ENCODE measurements at places on chromosomes 4 and X.

DNA sequence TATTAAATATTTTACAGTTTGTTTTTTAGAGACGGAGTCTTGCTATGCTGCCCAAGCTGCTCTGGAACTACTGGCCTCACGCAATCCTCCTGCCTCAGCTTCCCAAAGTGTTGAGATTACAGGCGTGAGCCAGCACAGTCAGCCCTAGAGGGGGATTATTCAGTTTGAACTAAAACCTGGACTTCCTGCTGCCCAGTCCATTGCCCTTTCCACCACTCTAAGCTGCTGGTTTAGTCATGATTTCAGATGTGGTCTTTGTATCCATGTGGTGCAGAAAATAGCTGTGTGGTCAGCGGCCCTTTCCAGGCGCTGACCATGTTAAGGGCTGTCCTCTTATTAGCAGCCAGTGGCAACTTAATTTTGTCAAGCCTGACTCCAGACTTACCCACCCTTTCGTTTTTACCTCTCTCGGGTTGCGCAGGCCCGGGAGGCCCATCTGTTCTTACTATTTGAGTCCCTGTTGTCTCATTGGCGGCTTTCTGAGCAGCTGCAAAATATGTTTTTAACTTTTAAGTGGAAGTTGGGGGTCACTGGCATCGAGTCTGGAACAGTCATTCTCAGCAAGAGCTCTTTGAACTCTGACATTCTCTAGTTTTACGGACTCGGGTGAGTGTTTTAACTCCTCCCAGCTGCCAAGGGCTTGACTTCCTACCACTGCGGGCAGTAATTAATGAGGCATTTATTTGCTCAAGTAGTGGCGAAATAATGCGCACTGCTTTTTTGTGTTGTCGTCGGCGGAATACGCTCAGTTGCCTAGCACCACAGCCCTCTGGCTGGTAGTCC is 773 bp upstream of the VMA21 start:
- DNase-seq, result peak; percentile 59

DNA sequence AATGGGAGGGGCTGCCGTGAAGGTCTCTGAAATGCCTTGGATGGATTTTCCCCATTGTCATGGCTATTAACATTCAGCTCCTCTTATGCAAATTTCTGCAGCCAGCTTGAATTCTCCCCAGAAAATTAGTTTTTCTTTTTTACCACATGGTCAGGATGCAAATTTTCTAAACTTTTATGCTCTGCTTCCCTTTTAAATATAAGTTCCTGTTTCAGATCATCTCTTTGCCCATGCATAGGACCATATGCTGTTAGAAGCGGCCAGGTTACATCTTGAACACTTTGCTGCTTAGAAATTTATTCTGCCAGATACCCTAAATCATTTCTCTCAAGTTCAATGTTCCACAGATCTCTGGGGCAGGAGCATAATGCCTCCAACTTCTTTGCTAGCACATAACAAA is 13.8 kb upstream of the CLDN34 start:
- DNase-seq, result no peak

DNA sequence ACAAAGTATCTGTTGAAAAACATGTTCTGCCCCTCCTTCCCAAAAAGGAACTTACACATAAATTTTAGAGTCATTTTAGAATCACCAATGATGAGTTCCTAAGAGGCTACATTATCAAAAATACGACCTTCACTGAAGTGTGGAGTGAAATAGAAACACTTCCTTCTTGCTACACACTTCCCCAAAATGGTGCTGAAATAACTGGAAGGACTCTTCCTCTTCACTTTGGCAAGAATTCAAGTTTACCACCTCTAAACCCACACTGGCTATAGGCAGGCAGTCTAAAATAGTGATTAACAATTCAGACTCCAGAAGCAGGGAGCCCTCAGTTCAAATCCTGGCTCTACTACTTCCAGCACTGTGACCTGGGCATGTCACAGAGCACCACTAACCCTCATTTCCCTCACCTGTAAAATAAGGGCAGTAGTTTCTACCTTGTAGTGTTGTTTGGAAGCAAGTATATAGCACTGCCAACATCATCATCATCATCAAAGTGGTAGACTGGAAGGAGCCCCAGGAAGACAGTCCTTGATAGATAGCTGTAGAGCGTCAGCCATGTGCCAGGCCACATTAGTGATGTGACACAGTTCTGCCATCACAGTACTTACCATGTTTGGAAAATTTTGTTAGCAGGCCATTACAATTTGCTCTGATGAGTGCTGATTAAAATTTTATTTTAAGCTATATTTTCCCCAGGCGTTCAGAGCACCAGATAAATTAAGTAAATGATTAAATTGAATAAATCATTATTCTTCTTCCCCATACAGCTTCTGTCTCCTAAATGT is 103.3 kb downstream of the PARM1 start:
- DNase-seq, result no peak

- DNase-seq, result no peak
Observed at GRCh38 chrX:150197388-150197787, 165.7 kb upstream of the MAMLD1 start.

- DNase-seq, result peak; percentile 60
Observed at GRCh38 chrX:132491191-132491590, 2.4 kb upstream of the MBNL3 start.

DNA sequence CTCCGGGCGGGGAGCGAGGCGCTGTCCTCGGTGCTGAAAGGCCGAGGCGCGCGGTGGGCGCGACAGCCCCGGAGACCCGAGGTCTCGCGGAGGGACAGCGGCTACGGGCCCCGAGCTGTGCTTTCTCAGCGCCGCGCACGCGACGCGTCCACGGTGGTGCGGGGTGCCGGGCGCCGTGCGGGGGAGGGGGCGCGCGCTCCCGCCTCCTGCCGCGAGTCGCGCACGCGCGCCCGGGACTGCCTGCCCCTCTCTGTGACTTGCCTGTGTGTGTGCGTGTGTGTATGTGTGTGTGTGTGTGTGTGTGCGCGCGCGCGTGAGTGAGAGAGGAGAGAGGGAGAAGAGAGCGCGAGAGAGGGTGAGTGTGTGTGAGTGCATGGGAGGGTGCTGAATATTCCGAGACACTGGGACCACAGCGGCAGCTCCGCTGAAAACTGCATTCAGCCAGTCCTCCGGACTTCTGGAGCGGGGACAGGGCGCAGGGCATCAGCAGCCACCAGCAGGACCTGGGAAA is at the start of gene GRIA2:
GRIA2 (plus strand) TSS at position 358 of the 511 bp plus-strand sequence. CDS start 315 bp downstream, outside the sequence.
- no peak for DNase-seq

DNA sequence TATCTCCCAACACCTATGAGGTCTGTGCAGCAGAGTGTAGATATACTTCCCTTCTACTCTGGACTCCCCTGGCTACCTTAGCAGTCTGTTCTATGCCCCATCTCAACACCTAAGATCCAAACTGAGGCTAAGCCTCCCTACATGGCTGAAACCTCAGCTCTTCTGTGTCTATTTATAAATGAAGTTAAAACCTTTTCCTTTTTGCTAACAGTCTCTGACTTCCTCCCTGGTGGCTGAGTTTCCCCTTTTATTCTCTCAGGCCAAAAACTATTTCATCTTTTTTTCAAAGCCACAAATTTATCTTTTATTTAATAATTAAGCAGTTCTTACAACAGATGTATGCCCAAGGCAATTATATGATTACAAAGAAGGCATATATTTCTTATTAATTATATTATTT is 111.8 kb upstream of the STIM2 start:
- DNase-seq, result no peak

GRCh38 chr4:38919494-38919893 is 51.9 kb downstream of the FAM114A1 start:
- DNase-seq, result no peak

DNA sequence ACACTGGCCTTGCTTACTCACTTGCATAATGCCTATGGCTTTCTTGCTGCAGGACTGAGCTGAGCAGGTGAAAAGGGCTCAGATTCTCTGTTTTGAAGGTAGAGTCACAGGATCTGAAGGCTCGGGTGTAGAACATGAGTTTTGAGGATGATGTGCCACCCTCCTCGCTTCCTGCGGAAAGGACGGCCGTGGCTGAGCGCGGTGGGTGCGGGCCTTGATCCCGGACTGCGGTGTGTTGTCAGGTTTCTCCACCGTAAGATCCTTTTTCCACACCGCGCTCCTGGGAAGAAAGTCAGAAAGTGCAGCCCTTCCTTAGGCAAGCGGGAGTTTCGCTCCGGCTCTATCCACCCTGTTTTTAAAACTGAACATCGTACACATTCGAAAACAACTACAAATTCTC is 36.2 kb downstream of the ZFP42 start:
- DNase-seq, result no peak

GRCh38 chr4:137533855-137534254 is 1.6 kb upstream of the PCDH18 start:
- no peak for DNase-seq

GRCh38 chrX:3142259-3143042 is 101.2 kb downstream of the ARSF start:
- DNase-seq, result peak; percentile 27

GRCh38 chrX:112714357-112714918 is 34.7 kb upstream of the LHFPL1 start:
- DNase-seq, result no peak

GRCh38 chrX:54496517-54496852 is 451 bp upstream of the FGD1 start:
- no peak for DNase-seq

Data from DND-41 (cell line).